ENCODE measurements at places on chromosomes 6 and 20.

GRCh38 chr6:89339565-89339964, 13.0 kb downstream of the UBE2J1 start:
- no peak for ATAC-seq

DNA sequence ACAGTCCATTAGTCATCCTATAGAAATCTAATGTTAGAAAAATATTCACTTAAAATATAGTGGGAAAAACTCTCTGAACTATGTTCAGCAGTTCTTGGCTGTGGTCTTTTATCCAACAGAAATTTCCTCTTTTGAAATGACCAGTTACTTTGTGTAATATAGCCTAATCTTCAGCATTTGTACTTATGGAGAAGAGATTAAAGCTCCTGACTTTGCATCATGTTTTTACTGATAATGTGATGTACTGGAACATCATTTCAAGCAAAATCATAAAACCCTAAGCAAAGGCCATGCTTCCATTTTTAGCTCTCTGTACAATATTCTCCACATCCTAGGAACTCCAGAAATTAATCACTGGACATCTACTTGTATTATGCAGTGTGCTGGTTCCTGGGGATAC, 430.8 kb upstream of the RUNX2 start:
- no peak for ATAC-seq

- no peak for ATAC-seq
Observed at GRCh38 chr6:42702200-42702599, 20.2 kb downstream of the PRPH2 start.

- ATAC-seq, result no peak
Observed at GRCh38 chr6:56483929-56484328, 158.8 kb downstream of the DST start.

- no peak for ATAC-seq
Observed at GRCh38 chr20:36385503-36385902, 79.4 kb downstream of the DLGAP4 start.

DNA sequence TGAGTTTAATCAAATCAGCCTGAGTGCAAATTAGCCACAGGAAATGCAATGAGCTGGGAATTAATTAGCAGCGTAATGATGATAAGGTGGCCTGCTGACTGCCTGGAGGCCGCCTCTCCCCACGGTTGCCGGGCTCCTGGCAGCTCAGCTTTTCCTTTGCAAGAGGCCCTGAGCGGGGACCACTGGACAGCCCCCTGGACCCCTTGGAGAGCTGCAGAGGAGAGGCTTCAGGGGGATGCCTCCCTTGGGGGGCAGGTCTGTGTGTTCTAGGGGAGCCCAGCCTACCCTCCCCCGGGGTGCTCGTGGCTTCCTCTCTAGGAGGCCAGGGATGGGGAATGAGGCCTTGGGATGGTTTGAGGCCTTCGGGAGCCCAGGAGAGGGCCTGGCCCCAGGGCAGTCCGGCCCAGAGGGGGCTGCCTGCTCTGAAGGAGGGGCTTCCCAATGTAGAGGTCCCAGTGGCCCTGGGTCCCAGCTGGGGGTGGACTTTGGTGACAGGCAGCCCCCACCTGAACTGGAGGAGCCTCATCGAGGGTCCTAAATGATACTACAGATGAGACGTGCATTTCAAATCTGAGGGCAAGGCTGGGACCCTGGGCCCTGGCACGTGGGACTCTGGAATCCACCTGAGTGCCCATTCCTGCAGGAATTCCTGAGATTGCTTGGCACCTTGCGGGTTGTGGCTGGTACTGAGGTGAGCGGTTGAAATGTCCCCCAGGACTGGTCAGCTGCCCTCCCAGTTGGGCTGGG, 66.4 kb upstream of the BHLHE23 start:
- ATAC-seq, result no peak

GRCh38 chr20:10668677-10669368, 5.0 kb downstream of the JAG1 start:
- no peak for ATAC-seq

DNA sequence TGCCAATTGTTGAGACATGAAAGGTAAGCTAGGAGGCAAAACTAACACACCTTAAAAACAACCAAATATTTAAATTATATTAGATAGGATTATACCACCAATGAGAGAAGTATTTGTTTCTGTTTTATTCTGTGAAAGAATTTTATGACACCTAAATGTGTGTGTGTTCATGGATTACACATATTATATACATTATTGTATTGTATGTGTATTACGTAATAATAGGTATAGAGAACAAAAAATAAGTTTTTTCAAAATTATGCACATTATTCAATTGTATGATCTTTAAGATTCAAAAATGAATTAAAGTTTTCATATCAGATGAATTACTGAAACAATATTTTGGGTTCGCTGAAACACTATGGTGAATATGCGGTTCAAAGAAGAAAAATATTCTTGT, 84.3 kb upstream of the FABP7 start:
- no peak for ATAC-seq

DNA sequence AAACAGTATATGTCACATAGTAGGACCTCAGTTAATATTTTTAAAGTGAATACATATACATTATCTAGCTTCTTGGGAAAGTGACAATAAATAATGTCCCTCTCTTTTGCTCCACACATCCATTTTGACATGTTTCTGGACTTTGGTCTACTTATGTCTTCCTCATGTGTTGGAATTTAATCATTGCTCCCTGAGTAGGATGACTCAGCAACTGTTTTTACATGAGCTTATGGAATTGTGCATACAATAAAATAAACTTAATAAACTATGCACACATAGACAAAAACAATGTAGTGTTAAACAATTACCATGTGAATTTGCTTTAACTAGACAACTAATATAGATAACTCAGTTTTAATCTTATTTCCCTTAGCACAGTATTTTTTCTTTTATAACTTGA, 503.8 kb downstream of the TFAP2B start:
- ATAC-seq, result no peak

DNA sequence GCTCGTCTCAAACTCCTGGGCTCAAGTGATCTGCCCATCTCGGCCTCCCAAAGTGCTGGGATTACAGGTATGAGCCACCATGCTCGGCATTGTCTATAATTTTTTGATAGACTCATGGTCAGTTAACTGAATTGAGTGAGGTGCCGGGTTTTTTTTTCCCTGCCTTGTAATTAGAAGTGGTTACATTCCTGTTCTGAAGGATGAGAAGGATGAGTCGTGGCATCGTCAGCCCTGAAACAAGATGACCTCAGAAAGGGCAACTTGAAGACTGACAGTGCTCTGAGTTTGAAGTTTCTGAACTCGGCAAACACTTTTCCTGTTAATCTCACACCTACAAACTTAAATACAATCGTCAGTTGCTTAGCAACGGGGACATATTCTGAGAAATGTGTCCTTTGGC, 158.7 kb upstream of the PDE10A start:
- ATAC-seq, result no peak

- no peak for ATAC-seq
Observed at GRCh38 chr6:20236909-20237600, 24.8 kb upstream of the MBOAT1 start.

- no peak for ATAC-seq
Observed at GRCh38 chr20:18728870-18729224, 84.7 kb upstream of the SCP2D1 start.

DNA sequence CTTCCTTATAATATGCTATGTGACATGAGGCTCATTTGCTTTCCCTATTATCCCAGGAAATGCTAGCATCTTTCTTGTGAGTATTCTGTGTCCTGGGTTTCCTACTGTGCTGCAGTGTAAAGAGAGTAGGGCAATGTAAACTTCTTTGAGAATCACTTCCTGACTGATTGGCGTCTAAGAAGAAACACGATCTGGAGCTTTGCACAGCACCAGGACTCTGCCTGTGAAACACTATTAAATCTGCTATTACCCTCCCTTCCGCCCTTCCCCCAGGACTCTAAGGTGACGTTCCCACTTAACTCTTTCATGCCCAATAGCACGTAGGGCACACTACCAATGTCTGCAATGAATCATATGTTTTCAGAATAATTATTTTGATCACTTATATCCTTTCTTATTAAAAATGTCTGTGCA, 607.3 kb upstream of the CITED2 start:
- ATAC-seq, result no peak

GRCh38 chr20:20224806-20225205, 143.1 kb upstream of the INSM1 start:
- ATAC-seq, result no peak

- ATAC-seq, result no peak
Observed at GRCh38 chr20:49544535-49544934, 23.4 kb downstream of the PTGIS start.

DNA sequence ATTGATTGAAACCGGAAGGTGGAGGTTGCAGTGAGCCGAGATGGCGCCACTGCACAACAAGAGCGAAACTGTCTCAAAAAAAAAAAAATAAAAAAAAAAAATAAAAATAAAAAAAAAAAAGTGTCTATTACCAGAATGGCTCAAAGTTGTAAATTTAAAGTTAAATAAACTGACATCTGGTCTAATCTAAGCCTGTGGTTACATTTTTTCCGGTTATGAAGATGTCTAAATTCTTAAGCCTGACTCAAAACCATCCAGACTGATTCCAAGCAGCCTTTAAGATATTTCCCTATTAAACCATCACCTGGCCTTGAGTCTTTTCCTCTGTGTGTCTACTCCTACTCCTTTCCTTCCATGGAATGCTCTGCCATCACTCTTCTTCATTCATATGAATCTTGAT, 371.7 kb upstream of the RUNX2 start:
- no peak for ATAC-seq

DNA sequence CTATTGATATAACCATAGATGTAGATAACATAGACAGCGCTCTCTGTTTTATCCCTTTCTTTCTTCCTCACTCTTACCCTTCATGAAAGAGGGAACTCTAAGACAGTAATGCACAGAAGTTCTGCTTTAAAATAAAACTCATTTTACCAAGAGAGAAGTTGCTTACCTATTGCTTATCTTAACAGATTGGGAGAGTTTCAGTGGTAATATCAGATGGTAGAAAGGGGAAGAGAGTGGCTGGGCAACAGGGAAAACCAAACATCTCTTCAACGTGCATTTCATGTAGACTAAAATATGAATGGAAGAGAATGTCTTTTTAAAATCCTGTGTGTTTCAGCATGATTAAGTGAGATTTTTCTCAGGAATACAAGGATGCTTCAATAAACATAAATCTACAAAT, 45.3 kb upstream of the SIRPG start:
- ATAC-seq, result no peak

DNA sequence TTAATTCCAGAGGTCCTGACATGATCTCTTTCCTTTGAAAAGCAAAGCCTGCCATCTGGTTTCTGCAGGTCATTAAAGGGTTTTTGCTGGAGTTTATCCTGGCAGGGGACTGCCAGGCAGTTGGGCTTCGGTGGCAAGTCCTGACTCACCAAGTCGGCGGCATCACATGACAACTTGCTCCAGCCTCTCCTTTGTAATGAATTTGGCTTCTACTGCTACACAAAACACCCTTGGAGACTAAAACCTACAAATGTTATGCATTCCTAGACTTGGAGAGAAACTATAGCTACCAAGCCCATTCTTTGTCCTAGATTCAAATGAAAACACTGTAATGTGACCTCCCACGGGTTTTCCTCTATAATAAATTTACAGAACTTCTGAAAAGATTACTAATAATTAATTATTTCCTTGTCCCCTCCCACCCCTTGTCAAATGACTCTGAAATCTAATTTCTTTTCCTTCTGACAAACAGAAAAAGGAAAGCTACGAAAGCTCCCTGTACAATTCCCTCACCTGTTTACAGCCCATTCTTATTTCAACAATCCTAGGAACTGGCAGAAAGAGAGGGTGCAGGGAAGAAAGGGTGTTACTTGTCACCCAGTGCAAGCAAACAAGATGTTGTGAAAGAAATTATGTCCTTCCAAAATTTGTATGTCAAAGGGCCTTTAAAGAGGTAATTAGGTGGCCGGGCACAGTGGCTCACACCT, 62.9 kb downstream of the QRSL1 start:
- ATAC-seq, result no peak

DNA sequence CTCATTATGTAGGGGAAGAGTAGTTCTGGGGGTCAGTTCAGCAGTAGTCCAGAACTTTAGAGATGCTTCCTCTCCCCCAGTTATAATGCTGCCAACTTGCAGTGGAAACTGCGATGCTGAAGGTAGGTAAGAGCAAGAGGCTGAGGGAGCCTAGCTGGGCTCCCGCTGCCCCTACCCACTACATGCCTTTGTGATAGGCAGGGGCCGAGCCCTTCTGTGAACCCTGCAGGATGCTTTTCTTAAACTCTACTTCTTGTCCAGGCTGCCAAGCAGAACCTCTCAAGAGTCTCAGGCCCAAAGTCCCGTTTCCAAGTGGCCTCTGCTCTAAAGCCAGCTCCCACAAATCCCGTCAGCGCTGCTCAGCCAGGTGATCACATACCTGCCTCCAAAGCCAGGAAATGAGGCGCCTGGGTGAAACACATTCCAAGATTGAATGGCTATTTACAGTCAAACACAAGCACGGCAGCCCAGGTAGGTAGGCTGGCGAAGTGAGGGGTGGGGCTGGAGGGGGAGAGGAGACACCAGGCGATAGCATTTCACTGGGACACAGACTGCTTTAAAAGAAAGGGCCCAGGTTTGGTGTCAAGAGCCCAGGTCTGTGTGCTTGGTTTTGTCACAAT, 150.7 kb downstream of the CD24 start:
- no peak for ATAC-seq

GRCh38 chr6:88124925-88125557, 41.1 kb downstream of the CNR1 start:
- ATAC-seq, result no peak

- ATAC-seq, result no peak
Observed at GRCh38 chr6:15712797-15713196, 50.0 kb upstream of the DTNBP1 start.

GRCh38 chr6:83151114-83151513, 42.0 kb downstream of the PGM3 start:
- no peak for ATAC-seq

GRCh38 chr6:170177772-170178560, 112.9 kb downstream of the DLL1 start:
- ATAC-seq, result no peak

GRCh38 chr6:1917626-1918371, 308.1 kb downstream of the FOXC1 start:
- peak; percentile 70 for ATAC-seq

DNA sequence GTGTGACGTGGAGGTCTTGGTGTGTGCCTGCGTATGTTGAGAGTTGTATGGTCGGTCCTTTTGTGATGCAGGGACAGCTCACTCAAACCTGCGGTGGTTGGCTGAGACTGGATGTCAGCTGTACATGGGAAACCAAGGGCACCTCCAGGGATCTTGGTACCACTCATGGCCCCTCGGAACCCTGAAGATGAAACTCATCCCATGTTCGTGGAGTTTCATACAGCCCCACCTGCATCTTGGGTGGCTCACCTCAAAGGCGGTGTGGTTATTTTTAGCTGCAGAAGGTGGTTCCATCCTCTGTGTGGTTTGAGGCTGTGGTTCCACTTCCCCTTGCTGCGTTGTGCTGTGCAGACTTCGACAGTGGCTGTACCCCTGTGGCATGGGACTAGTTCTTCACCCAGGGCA, 52.6 kb upstream of the SLC22A1 start:
- ATAC-seq, result peak; percentile 67

- no peak for ATAC-seq
Observed at GRCh38 chr6:4808396-4808795, 32.2 kb downstream of the CDYL start.

DNA sequence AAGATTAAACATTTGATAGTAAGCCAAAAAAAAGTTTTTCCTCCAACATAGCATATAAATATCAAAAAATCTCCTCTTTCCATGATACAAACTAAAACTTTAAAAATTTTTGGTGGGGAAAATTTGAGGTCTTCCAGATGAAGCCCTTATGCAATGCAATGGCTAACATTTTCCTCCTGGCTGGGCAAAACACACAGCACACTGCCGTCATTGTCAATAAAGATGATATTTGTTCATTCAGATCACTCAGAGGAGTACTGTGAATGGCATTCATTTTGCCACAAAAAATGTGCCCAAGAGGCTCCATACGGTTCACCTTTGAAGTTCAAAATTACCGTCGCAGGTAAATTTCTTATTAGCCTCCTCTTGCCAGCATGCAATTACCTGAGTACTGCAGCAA, 33.9 kb upstream of the FBXO9 start:
- ATAC-seq, result no peak

Data from activated CD4-positive, CD25-positive, alpha-beta regulatory T cell treated with anti-CD3 and anti-CD28 coated beads, Interleukin-2, amount 50 U/mL, for 24 hours (primary cell).